ENCODE measurements at places on chromosomes 5 and 9. TPM values are rescaled to one million over a fixed set of nuclear protein-coding genes. Genes with fewer than 3 reads are reported as not detected.

DNA sequence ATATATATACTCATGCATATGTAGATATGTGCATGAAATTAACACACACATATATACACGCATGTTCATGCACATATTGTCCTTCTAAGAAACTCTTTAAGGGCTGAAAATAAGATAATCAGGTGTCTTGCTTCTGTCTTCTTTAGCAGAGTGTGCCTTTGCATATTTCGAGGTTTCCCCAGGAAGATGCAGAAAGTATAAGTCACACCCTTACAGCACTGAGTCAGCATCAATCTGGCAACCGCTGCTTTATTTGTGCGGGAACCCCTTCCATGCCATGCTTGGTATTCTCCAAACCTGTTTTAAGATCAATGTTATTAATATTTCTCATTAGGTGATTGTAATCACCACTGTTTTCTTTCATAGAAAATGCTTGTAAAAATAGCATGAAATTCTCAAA lies 557.9 kb downstream of the CAAP1 start:
- H3K36me3 ChIP-seq, result no peaks in the 10 kb centered on the region
- H3K4me1 ChIP-seq, result no peaks in the 10 kb centered on the region
- no peak overlapping the region for H3K27ac ChIP-seq
- DNase-seq, result no peak
- H3K4me3 ChIP-seq, result no peak overlapping the region

DNA sequence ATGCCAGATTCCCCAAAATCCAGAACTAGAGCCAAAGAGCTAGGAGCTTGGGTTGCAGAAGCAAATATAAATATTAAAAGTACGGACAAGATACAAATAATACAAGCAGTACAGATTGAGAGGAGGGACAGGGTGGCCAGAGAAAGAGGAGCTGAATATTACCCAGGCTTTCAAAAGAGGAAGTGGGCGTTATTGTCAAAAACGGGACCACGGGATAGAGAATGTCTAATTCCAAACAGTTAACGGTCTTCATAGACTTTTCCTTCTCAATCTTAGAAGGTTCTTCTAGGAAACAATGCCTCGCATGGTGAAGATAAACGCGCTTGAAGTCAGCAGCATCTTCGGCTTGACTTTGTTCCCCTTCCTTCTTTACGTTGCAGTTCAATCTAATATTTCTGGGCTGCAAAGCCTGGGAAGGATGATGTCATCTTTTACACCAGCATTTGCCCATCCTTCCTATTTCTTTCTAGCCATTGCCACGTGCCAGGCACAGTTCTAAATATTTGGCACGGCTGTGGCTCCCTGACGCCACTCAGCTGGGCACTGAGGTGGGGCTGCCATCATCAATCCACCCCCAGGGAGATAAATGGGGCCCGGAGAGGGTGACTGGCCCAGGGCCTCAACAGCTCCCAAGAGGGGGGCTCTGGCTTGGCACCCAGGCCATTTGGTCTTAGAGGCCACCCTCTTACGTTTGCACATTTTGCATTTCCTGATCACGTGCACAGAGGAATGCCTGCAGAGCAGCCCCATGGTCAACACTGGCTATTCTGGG lies 16.3 kb upstream of the OLFM1 start:
- no peaks in the 10 kb centered on the region for H3K4me1 ChIP-seq
- DNase-seq, result no peak
- no peak overlapping the region for H3K27ac ChIP-seq
- no peak overlapping the region for H3K4me3 ChIP-seq
- no peaks in the 10 kb centered on the region for H3K27me3 ChIP-seq

GRCh38 chr5:55232985-55233928 lies at the start of gene CCNO:
CCNO (minus strand) TSS chr5:55233608; CDS start chr5:55233523, 85 bp downstream.
- H3K27ac ChIP-seq, result no peak within 1 kb of the TSS
- H3K27me3 ChIP-seq, result no peaks in the 10 kb centered on the region
- DNase-seq, result no peak
- no peaks in the 10 kb centered on the region for H3K36me3 ChIP-seq
- H3K4me1 ChIP-seq, result peaks cover 26% of the 10 kb centered on the region

DNA sequence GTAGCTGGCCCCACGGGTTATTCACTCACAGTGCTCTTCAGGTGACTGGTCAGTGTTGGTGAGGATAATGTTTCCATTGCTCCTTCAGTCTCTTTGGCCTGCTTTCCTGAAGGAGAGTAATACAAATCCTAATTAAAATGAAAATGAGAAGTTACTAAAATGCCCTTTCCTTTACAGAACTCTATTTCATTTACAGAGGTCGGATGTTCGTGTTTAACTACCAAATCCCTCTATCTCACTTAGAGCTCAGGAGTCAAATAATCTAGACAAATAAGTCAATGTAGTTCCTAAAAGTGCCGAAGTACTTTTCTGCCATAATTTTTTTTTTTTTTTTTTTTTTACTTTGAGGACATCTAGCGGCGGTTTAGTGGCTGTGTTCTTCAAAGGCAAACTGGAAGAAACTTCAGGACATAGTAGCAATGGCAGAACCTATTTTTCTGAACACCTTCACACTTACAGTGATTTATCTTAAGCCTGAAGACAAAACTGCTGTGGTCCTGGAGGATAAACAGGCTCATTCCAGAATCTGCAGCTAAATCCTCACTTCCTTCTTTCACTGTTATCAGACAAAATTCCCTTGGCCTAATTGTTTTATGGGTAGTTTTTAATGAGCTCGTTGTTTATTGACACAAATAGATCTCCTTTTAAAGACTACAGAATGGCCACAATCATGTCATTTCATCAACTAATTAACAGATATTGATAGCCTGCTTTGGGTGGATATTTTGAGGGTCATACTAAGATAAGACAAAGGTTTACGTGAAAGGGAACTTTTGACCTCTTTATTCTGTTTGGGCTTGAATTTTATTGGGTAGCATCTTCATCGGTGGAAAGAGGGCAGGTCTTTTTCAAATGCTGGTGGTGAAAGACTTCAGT lies 207.6 kb upstream of the DMRTA1 start:
- DNase-seq, result no peak
- H3K36me3 ChIP-seq, result no peaks in the 10 kb centered on the region
- H3K27me3 ChIP-seq, result no peaks in the 10 kb centered on the region
- no peak overlapping the region for H3K27ac ChIP-seq
- H3K4me3 ChIP-seq, result no peak overlapping the region

DNA sequence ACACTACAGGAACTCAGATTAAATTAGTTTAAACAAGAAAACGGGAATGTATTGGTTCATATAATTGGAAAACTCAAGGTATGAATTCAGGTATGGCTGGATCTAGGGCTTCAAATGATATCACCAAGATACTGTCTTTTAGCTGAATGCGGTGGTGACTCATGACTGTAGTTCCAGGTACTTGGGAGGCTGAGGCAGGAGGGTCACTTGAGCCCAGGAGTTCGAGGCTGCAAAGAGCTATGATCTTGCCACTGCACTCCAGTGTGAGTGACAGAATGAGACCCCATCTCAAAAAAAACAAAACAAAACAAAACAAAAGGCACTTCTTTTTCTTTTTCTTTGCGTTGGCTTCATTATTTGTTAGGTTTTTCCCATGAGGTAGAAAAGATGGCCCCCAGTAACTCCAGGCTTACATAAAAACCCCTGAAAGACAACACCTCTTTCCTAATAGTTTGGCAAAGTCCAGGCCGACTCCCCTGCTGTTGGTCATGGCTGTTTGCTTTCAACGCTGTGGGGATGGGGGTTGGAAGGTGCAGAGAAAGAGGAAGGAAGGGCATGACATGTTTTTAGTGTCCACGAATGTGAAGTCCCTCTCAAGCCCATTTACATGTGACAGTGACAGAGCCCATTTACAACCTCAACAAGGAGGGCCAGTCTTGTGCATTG lies 39.8 kb upstream of the CRB2 start:
- H3K27ac ChIP-seq, result no peak overlapping the region
- no peaks in the 10 kb centered on the region for H3K4me1 ChIP-seq
- no peaks in the 10 kb centered on the region for H3K27me3 ChIP-seq
- no peak for DNase-seq
- no peaks in the 10 kb centered on the region for H3K36me3 ChIP-seq

DNA sequence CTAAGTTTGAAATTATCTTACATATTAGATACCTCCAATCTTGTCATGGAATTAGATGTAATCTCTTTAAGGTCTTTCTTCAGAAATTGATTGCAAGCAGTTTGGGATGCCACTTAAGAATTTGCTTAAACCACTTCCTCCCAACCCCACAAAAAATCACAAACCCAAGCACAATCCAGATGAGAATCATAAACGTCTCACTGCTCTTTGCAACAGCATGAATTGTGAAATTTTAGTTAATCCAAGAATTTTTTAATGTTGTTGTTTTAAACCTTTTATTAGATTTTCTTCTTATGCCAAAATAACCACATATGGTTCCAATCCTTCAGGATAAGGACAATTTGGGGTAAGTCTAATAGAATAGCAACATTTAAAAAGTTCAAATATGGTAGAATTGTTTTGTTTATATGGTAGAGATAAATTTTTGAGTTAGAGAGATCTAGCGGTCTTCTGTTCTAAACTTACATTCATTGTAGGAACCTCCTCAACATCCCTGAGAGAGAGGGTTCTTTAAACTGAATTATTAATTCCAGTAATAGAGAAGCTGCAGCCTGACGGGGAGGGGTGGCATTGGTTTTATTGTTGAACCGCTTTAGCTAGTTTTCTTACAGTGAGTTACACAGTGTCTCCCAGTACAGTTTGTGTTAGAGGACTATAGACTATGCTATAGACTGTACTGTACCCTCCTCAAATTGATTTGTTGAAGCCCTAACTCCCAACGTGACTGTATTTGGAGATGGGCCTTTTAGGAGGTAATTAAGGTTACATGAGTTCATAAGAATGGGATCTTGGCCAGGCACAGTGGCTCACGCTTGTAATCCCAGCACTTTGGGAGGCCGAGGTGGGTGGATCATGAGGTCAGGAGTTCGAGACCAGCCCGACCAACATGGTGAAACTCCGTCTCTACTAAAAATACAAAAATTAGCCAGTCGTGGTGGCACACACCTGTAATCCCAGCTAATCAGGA lies 24.8 kb upstream of the IL6ST start:
- no peaks in the 10 kb centered on the region for H3K4me1 ChIP-seq
- no peak overlapping the region for H3K4me3 ChIP-seq
- DNase-seq, result no peak
- no peaks in the 10 kb centered on the region for H3K27me3 ChIP-seq

GRCh38 chr5:79111960-79112702 lies 522 bp downstream of the BHMT start:
- no peaks in the 10 kb centered on the region for H3K4me1 ChIP-seq
- H3K27me3 ChIP-seq, result peaks cover 33% of the 10 kb centered on the region
- H3K27ac ChIP-seq, result no peak overlapping the region
- H3K36me3 ChIP-seq, result no peaks in the 10 kb centered on the region
- no peak overlapping the region for H3K4me3 ChIP-seq

DNA sequence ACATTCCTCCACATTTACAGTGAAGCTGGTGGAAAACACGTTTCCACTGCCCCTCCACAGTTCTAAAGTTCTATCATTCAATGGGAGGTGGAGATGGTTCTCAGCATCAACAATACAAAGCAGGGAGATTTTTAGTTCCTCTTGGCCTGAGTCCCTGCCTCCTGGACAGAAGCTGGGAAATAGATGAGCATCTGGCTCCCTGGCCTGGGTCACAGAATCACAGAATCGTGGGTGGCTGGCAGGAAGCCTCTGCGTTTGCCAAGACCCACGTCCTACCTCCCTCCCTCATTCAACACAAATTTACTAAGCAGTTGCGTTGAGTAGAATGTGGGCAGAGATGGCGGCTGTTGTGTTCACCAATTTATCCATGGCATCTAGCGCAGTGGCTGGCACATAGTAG lies 5.2 kb upstream of the PPARGC1B start:
- no peak overlapping the region for H3K4me3 ChIP-seq
- no peaks in the 10 kb centered on the region for H3K4me1 ChIP-seq
- no peaks in the 10 kb centered on the region for H3K36me3 ChIP-seq
- DNase-seq, result no peak
- H3K27me3 ChIP-seq, result no peaks in the 10 kb centered on the region

DNA sequence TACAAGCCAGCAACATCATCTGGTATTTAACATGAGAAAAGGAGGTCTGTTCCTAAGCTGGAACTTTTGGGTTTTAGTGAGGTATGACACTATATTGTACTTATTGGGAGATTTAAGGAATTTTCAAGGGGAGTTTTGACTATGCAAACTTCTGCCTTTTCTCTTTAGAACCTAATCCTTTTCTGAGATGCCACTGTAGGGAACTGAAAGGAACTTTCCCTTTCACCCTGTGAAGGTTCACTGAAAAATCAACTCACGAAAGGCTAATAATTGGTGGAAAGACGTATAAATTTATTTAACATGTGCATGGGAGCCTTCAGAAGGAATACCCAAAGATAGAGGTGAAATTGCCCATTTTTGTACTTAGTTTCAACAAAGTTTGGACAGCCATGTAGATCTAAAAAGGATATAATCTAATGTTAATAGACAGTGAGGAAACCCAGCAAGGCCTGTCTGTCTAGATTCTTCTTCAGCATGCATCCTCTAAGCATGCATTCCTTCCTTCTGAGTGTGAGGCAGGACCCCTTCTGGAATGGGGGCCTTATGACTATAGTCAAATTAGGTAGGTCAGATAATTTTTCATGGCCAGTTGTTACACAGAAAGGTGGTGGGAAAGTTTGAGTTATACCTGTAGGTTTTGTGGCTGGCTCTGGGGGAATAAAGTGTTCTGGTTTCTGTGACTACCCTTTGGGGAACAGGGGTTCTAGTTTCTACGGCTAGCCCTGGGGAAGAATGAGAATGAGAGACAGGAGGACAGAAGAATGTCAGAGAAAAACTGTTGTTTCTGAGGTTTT lies 200.3 kb downstream of the C9orf152 start:
- no peaks in the 10 kb centered on the region for H3K36me3 ChIP-seq
- no peak overlapping the region for H3K4me3 ChIP-seq
- H3K4me1 ChIP-seq, result no peaks in the 10 kb centered on the region
- H3K27me3 ChIP-seq, result no peaks in the 10 kb centered on the region

The TMEM215 gene
- total RNA-seq, result 18.6 TPM

DNA sequence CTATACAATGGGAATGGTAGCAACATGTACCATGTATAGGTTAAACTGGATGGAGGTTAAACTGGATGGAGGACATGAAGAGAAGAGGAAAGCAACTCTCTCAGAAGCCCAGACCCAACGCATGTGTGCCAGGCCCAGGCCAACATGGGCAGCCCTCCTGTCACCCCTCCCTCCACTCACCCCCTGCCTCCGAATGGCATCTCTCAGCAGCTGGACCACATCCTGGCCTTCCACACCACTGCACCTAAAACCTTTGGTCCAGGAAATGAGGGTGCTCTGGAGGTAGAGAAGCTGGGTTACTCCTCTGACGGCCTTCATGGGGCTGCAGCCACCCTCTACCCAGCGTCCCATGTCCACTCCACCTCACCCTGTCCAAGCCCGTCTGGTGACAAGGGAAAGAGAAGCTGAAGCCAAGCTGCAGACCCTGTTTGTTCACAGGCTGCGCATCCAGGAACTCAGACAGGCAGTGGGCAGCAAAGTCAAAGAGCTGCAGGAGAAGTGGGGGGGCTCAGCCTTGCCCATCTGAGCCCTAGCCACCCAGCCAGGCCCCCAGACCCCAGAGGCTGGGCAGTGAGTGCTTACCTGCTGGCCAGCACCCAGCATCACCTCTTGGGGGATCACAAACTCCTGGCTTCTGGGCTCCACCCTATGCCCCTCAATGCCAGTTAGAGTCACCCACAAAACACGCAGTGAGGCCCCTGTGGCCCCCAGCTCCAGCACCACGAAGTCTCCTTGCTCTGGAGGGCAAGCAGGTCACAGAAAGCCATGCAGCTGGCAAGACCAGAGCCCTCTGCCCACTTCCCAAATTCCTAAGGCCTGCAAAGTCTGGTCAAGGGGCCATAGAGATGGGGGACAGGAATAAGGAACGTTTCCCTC lies 8.5 kb downstream of the HK3 start:
- no peaks in the 10 kb centered on the region for H3K4me1 ChIP-seq
- H3K27ac ChIP-seq, result no peak overlapping the region
- no peaks in the 10 kb centered on the region for H3K27me3 ChIP-seq
- no peak overlapping the region for H3K4me3 ChIP-seq
